ENCODE measurements at places on chromosomes 13 and 19.

- DNase-seq, result no peak
Observed at GRCh38 chr19:48258350-48258749, 2.6 kb upstream of the CARD8 start.

GRCh38 chr19:40457953-40458596 is 7.5 kb downstream of the BLVRB start:
- DNase-seq, result no peak

DNA sequence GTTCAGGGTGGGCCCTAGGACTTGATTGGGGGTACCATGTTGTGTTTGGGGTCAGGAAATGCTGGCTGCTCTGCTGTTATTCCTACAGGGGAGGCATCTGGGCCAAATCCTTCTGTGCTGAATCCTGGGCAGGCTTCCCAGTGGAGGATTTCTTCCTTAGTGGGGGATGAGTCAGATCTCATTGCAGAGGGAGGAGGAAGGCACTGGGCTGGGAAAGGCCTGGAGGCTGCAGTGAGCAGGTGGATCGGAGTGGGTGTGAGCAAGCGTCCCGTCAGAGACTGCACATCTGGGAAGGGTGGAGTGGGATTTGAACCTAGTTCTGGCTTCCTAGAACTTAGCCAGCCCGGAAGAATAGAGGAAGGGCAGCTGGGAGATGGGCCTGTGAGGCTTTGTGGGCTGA is 11.5 kb downstream of the CCDC124 start:
- no peak for DNase-seq

DNA sequence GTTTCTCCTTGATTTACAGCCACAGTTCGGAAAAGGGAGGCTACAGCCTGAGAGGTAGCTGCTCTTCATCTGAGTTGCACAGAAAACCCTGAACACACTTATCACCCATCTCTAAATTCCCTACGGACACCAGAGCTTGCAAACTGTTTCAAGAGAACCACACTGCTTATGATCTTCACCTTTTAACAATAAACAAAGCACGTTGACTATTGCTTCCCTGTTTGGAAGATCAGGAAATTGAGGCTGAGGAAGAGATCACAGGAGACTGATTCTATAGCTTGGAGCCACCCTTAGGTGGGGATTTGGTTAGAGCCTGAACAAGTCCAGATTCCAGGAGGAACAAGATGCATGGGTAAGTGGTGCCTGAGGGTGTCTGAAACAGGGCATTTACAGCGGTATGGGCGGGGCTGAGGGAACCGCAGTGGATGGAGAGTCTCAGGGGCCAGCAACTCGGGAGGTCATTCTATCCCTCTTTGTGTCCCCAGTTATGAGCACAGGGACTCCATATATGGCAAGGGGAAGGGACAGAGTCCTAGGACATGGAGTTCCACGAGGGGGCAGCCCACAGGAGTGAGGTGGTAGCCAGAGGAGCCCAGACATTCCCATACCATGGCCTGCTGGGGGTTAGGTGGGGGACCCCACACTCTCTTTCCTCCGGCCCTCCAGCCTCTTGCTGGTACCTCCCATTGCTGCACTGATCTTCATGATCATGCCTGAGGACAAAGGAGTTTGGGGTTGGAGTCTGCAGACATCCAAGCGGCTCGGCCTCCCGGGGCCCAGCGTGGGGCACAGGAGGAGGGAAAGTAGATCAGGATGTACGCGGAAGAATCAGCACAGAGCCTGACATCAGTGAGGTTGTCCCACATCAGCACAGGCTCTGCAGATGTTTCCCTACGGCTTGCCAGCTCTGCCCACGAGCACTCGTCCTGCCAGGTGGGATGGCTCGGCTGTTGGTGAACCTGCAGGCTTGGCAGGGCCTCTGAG is 162.3 kb upstream of the ZNF536 start:
- no peak for DNase-seq

GRCh38 chr13:51519771-51520216 is 64.5 kb upstream of the WDFY2 start:
- DNase-seq, result no peak

DNA sequence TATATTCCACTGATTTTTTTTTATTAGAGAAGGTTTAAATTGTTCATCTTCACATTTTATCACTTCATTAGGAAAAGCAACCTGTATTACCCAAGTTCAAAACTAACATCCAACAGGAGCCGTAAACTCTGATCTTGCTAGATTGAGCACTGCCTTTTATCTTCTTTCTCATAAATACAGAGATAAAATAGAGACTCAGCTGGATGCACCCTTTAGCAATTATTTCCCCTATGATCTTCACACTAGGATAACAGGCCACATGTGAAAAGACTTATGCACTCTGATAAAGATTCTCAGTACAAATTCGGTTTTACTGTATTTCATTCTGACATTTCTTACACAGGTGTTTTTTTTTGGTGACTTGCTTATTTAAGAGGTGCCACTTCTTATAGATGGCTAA is 2438.2 kb upstream of the PCDH20 start:
- no peak for DNase-seq

- no peak for DNase-seq
Observed at GRCh38 chr19:42125536-42125935, 6.7 kb downstream of the POU2F2 start.

DNA sequence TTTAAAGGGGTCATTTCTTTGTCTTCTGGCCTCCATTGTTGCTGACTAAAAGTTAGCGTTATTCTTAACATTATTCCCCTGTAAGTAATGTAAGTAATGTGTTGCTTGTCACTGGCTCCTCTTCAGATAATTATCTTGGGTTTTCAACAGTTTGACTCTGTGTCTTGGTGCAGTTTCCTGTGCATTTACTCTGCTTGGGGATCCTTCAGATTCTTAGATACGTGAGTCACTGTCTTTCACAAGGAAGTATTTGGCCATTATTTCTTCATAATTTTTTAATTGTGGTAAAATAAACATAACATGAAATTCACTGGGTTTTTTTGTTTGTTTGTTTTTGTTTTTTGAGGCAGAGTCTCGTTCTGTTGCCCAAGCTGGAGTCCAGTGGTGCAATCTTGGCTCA is 13.5 kb upstream of the OR7D2 start:
- DNase-seq, result no peak

- DNase-seq, result no peak
Observed at GRCh38 chr19:16435999-16436650, 35.6 kb downstream of the EPS15L1 start.

DNA sequence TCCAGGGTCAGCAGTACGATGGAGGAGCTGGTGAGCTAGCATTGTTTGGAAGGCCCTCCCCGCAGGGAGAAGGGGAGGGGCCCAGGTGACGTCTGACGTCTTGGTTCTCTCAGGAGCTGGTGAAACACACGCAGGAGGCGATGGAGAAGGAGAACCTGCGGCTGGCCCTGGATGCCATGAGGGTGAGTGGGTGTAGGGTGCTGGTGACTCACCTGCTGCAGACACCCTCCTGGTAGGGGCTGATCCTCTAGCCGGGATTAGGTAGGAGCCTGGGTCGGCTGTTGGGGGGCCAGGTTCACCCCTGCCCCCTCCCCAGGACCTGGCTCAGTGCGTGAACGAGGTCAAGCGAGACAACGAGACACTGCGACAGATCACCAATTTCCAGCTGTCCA is 55.8 kb downstream of the VAV1 start:
- DNase-seq, result no peak

DNA sequence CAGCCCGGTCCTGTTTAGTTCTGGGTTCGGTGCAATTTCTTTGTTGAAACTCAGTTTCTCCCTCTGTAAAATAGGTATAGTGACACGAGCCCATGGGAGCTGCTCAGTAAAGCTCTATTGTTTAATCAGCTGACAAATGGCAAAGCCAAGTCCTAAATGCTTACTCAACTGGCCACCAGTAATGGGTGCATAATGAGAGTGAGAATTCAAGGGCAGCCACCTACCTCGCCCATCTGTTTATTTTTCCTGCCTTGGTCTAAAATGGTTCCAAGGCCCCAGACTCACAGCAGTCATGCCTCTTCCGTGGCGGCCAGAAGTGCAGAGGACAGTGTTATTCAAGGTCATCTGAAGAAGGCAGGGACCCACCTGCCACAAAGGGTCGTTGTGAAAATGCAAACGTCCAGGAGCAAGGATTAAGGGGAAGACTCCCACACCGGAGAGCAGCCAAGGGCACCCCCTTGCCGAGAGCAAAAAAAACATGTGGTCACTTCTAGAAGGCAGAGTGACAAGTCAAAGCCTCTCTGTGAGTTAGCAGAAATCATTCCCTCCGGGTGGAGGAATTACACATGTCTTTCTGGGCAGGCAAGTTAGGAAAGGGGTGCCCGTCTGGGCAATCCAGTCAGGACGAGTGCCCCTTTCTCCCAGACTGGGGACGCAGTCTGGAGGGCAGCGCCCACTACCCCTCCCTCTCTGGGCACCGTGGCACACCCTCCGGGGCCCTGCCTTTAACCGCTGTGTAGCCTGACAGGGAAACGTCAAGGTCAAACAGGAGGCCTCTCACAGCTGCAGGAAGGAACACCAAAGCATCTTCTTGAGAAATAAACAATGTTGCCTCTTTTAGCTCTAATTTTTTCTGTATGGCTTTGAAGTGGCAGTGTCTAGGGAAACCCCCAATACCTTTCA is 186.2 kb downstream of the FOXO1 start:
- DNase-seq, result no peak

GRCh38 chr13:100140441-100140840 is 51.5 kb downstream of the PCCA start:
- no peak for DNase-seq

DNA sequence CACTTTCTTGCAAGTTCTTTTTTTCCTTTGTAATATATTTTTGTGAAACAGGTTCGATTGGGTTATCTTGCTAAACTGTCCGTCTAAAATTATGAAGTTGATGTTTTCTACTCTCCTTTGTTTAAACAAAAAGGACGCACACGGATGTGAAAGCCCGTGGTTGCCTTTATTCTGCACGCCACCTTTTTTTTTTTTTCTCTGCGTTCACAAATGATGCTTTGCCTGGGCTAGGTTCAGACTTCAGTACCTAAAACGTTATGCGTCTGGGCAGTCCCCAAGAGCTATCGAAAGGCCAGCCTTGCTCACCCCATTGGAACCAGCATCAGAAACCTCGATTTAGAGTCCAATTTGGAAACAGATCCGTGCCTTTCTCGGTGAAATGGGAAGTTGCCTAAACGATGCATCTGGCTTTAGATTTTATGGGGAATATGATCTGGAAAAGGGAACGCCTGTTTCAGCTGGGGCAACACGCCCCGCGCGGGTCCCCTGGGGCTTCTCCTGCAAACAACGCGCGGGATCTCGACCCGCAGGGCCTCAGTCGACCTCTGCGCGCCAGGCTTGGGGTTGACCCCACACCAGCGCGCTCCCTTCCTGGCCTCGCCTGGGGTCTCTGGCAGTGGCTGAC is 113.9 kb downstream of the KCNRG start:
- DNase-seq, result no peak
